ACHN (cell line): ENCODE measurements at places on chromosomes 4 and X.

DNA sequence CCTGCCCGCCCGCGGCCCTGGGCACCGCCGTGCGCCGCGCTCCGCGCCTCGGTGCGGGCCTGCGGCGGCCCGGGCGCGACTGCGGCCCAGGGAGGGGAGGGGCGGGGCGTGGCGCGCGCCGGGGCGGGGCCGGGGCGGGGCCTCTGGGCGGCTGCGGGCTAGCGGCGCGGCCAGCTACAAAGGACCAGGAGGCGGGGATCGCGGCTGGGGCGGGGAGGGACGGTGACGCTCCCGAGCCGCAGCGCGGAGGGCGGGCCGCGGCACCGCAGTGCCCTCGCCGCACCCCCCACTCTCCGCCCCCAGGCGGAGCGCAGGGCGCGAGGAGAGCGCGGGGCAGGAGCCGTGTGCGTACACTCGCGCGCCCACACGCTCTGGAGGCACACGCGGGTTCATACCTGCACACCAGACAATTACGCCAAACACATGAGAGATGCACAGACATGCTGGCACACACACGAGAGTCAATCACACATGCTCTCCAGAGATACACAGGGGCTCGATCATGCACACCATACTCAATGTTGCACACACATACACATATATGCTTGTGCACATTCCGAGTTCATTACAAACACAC lies at the start of gene CRMP1:
Gene CRMP1 (minus strand): TSS at position 83 of the 577 bp plus-strand sequence. CDS start 117 bp downstream, outside the sequence.
- DNase-seq = no peak

GRCh38 chr4:8085491-8086117 lies 73.0 kb downstream of the ABLIM2 start:
- no peak for DNase-seq

- DNase-seq = no peak
These were observed 14.7 kb downstream of the BCORL1 start for GRCh38 chrX:129997086-129997485.

- no peak for DNase-seq
These were observed 60.2 kb upstream of the MSN start for GRCh38 chrX:65607070-65607742.

- peak; percentile 98 for DNase-seq
These were observed 57.0 kb upstream of the PROM1 start for GRCh38 chr4:16140879-16141249.

DNA sequence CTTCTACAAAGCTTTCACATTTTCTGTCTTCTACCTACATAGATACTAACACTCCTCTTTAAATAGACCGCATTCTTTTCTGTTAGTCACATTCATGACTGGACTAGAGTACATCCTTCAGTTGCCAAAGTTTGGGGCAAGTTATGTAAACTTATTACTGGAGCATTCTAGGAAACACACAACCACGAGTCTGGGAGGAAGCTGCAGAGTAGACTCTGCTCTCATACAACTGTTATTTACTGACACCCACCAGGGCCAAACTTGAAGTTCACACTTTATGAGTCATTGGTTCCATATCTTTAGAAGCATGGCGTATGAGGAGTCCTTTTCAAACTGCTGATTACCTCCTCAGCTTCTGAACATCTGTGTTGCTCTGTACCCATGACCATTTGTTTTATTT lies 87.0 kb downstream of the RNF150 start:
- no peak for DNase-seq

GRCh38 chr4:106806158-106806797 lies 229.8 kb downstream of the DKK2 start:
- DNase-seq = no peak

DNA sequence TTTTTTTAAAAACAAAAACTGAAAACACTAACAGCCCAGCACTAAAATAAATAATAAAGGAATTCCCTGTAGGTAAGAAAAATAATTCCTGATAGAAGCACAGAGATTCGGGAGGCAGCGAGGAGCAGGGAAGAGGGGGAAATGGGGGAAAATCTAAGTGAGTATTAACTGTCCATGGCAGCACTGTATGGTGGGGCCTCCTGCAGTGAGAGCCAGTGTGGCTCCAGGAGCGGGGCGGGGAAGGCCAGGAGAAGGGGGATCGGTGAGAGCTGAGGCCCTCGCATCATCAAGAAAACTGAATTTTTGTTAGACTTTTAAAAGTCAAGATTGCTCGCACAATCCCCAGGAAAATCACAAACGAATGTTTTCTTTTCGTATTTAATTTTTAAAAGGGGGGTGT lies 14.1 kb downstream of the RNF212 start:
- no peak for DNase-seq

DNA sequence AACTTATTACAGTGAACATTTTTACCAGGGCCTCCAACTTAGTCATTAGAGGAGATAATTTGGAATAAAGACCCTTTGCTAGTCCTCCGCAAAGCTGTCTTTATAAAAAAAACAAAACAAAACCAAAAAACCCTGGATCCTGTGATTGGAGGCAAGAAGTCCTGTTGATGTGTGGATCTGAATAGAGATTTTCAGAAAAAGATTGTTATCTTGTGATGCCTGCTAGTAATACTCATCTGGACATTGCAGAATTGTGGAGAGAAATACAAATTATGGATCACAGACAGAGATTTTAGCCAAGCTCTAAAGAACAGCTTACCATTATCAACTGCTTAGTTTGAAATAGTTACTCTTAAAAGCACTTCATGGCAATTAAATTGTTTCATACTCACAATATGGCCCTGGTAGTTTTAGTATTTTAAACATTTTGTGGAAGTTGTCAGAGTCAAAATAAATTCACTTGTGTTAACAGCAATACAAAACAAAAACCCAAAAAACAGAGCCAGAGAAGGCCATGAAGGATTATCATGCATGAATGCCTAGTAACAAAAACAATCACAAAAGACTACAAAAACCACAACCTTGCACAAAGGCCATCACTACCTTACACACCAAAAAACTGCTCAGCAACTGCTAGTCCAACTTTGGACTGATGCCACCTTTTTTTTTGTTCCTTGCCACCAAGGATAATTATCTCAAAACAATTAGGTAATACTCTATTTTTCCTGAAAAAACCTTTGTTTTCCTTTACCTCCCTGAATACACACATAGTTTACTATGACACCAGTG lies 514.5 kb upstream of the SLIT2 start:
- no peak for DNase-seq

- DNase-seq = no peak
These were observed 30.2 kb downstream of the CPLX1 start for GRCh38 chr4:795726-796119.

- DNase-seq = no peak
These were observed 72.2 kb upstream of the RBPJ start for GRCh38 chr4:26248647-26249046.

DNA sequence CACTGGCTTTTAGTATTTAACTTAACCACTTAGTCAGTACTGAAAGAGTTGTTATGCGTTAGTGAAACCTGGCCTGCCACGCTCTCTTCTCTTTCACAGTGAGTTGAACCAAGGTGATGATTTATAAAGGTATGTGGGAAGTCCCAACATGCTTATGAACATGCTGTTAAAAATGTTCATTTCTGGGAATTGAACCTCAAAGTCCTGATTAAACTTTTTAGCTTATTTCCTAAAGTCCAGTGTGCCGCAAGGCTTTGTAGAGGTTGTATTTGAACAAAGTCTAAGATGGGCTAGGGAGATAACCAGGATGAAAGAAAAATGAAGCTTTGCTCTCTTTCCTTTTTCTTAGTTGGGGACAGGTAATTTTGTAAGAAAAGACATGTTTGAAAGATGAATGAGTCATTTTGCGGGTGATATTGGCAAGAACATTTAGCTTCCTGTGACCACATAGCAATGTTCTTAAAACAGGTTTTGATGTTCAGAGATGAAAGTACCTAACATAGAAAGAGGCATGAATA lies 270.3 kb downstream of the DTHD1 start:
- no peak for DNase-seq

DNA sequence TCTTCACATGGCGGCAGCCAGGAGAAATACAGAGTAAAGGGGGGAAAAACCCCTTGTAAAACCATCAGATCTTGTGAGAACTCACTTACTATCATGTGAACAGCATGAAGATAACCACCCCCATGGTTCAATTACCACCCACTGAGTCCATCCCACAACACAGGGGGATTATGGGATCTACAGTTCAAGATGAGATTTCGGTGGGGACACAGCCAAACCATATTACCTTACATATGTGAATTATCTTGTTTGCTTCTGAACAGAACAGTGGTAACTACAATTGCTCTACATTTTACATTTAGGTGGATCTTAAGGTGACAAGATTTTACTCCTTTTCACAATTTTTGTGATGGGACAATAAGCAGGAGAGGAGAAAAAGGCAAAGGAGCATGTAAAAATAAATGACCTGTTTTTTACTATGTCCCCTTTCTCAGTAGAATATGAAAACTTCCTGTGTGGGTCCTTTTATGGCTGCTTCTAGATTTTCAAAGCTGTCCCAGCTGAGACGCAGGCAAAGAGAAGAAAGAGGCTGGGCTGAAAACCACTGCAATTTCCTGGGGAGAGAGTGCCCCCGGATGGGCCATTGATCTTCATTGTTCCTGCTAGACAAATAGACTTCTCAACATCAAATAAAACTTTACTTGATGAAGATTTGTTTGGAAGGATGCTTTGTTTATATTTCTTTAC lies 45.9 kb upstream of the PGM2 start:
- no peak for DNase-seq

DNA sequence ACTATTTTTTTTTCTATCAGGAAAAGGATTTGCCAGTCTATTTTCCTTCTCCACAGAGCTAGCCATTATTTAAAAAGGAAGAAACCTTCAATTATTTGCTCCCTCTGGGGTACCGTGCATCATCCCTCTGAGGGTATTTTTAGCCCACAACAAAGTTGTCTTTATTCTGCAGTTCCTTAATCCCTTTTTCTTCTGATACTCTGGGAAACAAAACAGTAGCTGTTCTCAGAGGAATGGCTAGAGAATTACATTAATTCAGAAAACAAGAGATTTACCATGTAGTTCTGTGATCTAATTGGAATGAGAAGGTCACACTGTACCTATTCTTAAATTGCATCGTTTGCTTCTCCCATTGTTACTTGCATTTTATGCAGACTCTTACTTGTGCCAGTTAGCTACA lies 1056.7 kb downstream of the STIM2 start:
- no peak for DNase-seq

GRCh38 chr4:121072224-121073003 lies at the start of gene NDNF:
Gene NDNF (minus strand): TSS chr4:121072535. CDS start chr4:121045837, 26,698 bp downstream.
- DNase-seq = peak; percentile 12
